ENCODE measurements at places on chromosomes 11 and 22.

GRCh38 chr22:45683248-45683647 lies 11.6 kb downstream of the ATXN10 start:
- no peak for DNase-seq

GRCh38 chr11:74468058-74468457 lies 709 bp upstream of the KCNE3 start:
- DNase-seq = no peak

GRCh38 chr11:116281173-116282160 lies 491.3 kb downstream of the BUD13 start:
- DNase-seq = no peak

DNA sequence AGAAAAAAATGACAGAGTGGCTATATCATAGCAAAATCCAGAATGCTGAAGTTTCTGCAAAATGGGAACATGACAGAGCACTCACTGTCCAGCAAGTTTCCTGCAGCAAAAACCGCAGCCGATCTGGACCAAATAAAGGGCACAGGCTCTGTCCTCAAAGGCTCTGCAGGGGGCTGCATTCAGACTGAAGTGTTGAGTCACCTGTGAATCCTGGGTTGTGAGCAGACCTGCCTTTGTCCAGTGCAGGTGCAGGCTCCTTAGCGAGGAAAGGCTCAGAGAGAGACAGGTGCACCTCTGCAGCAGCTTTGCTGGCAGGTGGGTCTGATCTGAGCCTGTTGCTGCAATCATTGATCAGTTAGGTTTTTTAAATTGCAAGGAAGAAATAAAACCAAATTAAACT lies 29.3 kb upstream of the NFAM1 start:
- DNase-seq = no peak

DNA sequence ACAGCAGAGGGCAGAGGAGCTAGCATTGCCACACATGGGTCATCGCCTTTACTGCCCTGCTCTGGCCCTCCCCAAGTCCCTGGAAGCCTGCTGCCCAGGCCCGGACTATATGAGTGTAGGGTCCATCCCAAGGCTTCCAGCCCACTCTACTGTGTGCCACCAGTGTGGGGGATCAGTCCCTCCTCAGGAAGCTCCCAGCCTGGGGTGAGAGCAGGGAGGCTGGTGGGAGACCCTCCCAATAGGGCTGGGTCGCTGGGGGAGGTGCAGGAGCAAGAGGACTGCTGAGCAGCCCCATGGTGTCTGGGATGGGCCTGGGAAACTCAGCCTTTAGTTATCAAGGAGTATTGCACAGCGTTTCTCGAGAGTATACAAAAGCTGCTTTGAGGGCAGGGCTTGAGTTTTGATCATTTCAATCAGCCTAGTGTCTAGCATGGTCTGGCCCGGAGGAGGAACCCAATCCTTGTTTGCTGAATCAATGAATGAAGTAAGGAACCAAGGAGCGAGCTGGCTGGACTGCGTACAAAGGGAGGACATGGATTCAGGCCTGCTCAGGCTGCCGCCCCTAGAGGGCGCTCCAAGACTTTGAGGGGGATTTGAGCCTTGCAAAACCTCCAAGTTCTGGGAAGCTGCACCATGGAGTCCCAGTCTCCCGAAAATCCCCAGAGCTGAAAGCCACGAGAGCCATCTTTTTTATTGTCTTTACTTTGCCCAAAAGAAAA lies 89.0 kb upstream of the PARVA start:
- peak; percentile 32 for DNase-seq

DNA sequence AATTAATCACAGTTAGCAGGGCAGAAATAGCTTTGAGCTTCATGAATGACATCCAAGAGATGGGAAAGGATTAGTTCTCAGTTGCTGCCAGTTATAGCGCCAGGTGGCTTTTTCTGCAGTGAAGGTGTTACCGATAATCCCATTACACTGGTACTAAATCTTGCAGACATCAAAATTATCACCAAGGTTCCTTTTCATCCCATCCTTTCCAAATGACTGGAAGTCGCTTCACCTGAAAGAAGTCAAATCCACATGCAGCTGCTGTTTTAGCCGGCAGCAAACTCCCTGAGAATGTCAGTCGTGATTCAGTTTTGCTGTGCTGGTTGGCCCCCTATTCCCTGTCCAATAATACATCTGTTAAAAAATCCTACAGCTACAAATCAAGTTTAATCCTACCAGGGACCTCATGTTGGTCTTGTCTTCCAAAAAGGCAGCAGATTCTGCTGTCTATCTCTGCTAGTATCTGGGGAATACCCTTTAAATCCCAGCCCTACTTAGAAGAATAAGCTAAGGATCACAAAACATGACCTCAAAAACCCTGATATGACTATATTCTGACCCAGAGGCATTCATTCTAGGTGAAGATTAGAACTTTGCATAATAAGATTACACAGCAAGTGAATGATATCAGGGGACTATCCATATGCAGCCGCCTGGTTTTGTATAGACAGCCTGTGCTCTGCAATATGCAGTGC lies 31.7 kb downstream of the IMMP1L start:
- no peak for DNase-seq

DNA sequence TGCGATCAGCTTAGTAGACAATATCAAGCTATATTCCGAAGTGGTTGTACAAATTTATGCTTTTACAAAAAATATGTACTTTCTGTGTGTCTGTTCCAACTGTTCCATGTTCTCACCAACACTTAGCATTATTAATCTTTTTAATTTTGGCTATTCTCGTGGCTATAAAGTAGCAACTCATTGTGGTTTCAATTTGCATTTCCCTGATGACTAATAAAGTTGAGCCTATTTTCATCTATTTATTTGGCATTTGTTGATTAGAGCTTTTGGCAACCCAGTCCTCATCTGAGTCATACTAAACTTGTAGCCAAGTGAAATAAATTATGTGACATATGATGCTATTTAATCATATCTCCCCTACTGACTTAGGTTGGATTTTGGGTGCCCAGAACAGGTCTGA lies 115.9 kb downstream of the FBXO7 start:
- DNase-seq = no peak

DNA sequence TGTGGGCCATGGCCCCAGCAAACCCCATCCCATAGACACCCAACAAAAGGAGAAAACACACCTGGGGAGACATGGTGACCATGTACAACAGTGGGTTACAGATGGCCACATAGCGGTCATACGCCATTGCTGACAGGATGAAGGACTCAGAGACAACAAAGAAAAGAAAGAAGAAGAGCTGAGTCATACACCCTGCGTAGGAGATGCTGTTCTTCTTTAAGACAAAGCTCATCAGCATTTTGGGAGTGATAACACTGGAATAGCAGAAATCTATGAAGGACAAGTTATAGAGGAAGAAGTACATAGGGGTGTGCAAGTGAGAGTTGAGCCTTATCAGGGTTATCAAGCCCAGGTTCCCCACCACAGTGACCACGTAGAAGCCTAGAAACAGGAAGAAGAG lies 4.9 kb downstream of the OR8B8 start:
- no peak for DNase-seq

DNA sequence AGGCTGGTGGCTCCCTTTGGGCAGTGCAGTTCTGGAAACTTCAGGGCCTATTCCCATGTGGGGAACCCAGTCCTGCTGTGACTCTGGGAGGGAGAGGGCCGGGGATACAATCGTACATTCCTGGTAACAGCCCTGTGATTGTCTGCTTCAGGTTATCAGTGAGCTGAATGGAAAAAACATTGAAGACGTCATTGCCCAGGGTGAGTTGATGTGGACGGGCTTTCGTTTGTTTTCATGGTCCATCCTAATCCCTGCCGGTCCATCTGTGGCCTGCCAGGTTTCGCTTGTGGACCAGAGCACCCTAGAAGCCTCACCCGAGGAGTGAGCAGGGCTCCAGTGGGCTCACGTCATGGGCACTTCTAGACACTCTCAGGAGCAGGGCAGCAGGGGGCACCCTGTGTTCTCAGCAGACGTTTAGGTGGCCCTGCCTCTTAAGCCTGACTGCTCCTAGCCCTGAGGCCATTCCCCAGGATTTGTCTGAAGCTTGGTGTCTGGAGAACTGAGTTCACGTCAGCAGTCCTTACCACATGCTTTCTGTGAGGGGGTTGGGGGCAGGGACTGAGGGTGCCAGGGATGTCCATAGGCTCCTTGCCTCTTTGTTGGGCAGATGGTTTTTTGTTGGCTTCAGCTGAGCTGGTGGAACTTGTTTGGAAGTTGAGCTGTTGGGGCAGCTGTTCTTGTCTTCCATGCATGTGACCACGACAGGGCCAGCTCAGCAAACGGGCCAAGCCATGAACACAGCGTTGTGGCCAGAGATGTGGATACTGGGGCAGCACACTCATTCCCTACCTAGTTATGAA lies 1.9 kb downstream of the RPLP2 start:
- no peak for DNase-seq

GRCh38 chr11:117789241-117789640 lies 7.8 kb downstream of the DSCAML1 start:
- DNase-seq = no peak

DNA sequence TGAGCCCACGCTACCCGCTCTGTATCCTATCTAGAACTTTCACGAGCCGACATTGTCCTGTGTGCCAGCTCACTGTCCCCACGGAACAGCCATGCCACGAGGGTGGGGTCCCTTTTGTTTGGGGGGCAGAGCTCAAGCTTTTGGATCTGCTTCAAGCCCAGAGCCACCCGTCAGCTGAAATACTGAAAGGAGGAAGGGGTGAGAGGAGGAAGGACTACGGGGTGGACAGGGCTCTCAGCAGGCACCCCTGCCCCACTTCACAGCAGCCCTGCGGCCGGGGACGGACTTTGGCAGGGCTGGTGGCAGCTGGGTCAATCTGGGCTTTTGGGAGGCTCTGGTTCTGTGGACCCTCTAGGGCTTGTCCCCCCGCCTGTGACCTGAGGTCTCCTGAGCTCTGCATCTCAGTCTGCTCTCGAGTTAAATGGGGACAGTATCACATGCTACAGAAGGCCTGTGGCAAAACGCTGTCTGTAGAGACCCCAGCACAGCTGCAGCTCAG lies 30.0 kb upstream of the MUC5AC start:
- no peak for DNase-seq

- peak; percentile 75 for DNase-seq
Observed at GRCh38 chr11:13868710-13869397, 93.7 kb upstream of the SPON1 start.

Data from CD4-positive, alpha-beta T cell treated with Interleukin-6 at 100 ng/mL for 8 hours (primary cell).